ENCODE measurements at places on chromosomes 7 and 10.

- no peak for DNase-seq
Observed at GRCh38 chr10:104938031-104938430, 296.9 kb downstream of the SORCS3 start.

- DNase-seq = no peak
Observed at GRCh38 chr7:134028853-134029252, 98.3 kb upstream of the LRGUK start.

DNA sequence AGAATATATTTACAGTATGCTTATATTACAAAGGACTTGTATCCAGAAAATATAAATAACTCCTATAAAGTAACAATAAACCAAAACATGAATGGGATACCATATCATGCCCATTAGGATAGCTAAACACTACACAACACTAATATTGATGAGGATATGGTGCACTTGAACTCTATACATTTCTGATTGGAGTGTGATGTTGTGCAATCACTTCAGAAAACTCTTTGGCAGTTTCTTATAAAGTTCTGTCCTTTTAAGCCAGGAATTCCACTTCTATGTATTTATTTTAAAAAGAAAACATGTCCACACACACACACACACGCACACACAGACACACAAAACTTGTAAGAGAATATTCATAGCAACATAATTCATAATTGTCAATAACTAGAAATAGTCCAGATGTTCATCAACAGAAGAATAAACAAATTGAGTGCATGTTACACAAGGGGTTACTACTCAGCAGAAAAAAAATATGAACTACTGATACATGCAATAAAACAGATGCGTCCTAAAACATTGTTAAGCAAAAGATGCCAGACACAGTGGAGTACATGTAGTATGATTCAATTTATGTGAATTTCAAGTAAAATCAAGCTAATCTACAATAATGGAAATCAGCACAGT lies 416.0 kb downstream of the PLXDC2 start:
- no peak for DNase-seq

DNA sequence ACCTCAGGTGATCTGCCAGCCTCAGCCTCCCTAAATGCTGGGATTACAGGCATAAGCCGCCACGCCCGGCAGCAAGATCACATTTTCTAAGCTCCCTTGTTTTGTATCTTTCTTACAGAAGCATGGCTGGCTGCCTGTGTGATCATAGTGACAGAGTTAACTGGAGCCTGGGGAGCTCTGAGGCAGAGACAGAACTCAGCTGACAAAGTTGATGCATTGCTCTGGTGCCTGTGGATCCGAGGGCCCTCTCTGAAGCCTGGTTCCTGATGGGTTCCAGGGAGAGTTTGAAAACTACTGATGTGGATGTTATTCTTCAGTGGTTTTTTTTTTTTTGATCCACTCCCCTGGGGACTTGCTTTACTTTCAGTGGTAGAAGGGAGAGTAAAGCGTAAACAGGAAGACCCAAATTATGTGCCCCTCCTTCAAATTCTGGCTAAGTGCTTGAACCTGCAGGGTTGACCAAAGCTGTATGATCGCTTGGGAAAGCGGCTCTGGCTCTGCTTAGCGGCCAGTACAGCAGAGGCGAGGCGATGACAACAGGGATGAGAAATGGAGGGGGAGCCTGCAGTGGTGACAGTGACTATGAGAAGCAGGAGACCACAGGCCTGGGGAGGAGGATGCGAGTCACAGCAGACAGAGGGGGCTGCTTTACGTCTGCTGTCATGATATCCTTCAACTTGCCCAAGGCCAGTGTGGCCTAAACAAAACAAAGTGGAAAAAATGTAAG lies 6.8 kb upstream of the EFCAB10 start:
- DNase-seq = no peak

DNA sequence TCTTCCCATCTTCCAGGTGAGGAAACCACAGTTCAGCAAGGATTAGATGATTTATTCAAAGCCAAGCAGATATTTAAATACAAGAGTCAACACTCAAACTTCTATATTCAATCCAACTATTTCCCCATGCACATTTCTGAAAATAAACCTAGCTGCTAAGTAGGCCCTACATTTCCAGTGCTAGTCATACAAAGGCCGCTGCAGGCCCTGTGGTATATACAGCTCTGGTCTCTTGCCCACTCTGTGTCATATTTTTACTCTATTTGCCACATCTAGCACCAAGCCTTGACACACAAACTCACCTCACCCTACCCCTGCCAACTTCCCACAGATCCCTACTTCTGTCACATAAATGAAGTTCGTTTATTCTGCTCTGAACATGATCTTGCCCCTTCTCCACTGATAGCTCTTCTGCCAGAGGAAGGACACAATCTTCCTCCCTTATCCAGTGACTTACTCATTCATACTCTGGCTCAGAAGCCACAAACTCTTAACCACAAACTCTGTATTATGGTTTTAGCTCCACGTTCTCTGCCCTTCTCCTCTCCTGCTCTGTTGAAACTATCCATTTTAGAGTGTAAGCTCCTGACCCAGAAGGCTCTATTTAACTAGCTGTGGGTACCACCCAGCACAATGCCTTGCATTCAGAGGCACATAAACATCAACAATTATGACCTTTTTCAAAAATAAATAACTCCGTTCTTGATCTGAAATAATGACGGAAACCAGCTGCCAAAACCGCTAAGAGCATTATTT lies 180.7 kb downstream of the CPEB3 start:
- no peak for DNase-seq

- DNase-seq = no peak
Observed at GRCh38 chr7:43247757-43248156, 135.3 kb downstream of the HECW1 start.

DNA sequence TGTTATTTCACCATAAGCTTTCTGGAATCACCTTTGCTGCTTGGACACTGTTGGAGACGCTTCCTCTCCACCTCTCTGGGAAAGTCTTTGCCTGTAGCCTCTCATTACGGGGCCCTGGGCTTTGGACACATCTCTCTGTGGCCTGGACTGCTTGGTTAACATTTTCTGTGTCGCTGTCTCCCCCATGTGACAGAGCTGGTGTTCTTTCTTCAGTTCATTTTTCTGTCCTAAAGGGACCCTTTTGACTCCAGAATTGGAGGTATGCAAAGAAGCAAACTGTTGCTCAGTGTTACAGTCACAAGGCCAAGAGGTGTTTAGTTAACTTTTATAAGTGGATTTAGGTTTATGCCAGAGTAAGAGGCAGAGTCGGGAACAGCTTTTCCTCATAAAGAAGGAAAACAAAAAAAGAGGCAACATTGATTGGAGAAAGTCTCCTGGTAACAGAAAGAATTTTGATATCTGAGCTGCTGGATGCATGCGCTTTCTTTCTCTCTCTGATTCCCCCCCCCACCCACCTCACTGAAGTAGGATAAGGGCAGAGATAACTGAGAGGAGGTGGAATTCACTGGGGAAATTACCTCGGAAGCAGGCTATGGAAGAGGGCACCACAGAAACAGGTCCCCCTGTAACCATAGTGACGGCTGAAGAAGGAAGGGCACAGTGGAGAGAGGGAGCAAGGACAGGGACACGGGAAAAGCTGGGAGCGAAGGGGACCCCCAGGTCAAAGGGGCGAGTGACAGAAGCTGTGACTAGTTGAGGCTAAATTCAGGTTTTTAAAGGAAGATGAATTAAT lies 57.8 kb downstream of the LGI1 start:
- DNase-seq = no peak

DNA sequence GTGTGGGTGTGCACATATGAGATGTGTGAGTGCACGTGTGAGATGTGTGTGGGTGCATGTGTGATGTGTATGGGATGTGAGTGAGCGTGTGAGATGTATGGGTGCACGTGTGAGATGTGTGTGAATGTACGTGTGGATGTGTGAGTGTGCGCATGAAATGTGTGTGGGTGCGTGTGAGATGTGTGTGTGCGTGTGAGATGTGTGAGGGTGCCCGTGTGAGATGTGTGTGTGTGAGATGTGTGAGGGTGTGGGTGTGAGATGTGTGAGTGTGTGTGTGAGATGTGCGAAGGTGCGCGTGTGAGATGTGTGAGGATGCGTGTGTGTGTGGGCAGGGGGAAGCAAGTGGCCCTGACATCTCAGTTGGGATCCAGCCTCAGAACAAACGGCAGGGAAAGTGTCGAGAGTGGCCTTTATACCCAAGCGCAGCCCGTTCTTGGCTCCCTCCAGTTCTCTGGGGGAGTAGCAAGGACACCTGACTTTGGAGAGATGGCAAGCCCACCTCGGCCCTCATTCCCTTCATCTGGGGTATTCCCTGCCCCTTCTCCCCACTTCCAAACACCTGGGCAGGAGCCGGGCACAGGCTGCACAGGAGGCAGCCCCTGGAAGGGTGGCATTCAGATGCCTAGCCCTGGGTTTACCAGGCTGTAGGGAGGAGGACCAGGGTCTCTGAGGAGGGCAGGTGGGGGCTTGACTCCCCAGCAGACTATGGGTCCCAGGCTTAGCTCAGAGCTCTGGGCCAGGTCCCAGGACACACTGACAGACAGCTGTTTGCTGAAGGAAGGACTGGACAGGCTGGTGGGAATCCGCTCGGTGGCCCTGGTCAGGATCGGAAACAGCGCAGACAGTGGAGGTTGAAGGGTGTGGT lies 31.6 kb downstream of the PPIF start:
- DNase-seq = no peak

All from inflammatory macrophage (primary cell).